ENCODE measurements at places on chromosomes 7 and 10. TPM values are rescaled to one million over a fixed set of nuclear protein-coding genes. Genes with fewer than 3 reads are reported as not detected.

C10orf105 gene
- total RNA-seq, result 0.26 TPM

ATP5F1C gene
- 280 TPM for total RNA-seq

MMP21 gene
- total RNA-seq, result not detected

GRCh38 chr7:71637578-71637977 lies 505.6 kb downstream of the GALNT17 start:
- peaks cover 24% of the 10 kb centered on the region for H3K4me1 ChIP-seq
- no peak for DNase-seq
- no peak overlapping the region for H3K27ac ChIP-seq
- no peaks in the 10 kb centered on the region for H3K27me3 ChIP-seq
- peaks cover 4% of the 10 kb centered on the region for H3K36me3 ChIP-seq
- H3K4me3 ChIP-seq, result no peak overlapping the region

All from H9 (cell line).